GDM1 (cell line): ENCODE measurements at places on chromosomes 2 and 18.

GRCh38 chr2:183803596-183803995, 679.4 kb downstream of the NUP35 start:
- no peak for DNase-seq

DNA sequence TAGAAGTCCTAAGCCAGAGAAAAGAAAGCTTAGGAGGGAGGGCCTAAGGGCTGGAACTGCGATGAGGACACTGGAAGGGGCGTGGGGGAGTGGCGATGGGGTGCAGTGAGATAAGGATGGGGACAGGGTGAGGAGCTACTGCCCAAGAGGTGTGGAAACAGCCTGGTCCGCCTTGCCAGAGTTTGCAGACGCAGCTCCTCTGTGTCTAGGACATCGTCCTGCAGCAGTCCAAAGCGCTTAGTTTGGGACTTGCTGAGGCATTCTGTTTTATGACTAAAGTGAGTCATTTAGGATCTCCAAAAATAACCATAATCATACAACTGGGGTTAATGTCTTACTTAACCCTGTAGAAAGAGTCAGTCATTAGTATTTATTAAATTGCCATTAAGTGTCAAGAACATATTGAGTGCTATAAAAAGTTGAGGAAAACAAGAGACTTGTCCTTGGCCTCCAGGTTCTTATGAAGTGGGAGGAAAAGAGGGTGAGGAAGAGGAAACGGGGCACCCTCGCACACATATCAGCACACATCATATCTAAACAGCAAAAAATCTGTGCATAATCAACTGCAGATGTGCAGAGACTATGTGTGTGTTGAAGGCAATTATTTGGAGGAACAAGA, 74.8 kb downstream of the CDK15 start:
- DNase-seq = no peak

- no peak for DNase-seq
These were observed 32.5 kb downstream of the IDH1 start for GRCh38 chr2:208222351-208222750.

GRCh38 chr18:45723567-45724355, at the start of gene SLC14A1:
SLC14A1 (plus strand) TSS chr18:45724181; CDS start chr18:45730321, 6,140 bp downstream.
- DNase-seq = no peak

GRCh38 chr2:224987733-224988132, 54.5 kb downstream of the DOCK10 start:
- DNase-seq = no peak

DNA sequence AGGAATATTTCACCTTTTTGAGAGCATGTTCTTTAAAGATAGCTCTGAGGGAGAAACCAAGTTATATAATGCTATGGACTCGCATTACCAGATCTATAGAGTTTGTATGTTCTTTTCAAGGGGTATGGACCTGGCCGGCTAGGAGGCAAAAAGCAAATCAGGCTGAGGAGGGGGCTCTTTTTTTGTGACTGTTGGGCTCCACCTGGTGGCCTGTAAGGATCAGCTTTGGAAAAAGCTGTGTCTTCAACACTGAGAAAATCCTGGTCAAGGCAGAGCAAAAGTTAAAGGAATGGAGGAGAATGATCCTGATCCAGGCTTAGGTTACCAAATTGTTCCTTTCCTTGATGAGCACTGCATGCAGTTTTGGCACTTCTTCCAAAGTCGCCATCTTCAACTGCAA, 180.5 kb downstream of the DIS3L2 start:
- DNase-seq = no peak

DNA sequence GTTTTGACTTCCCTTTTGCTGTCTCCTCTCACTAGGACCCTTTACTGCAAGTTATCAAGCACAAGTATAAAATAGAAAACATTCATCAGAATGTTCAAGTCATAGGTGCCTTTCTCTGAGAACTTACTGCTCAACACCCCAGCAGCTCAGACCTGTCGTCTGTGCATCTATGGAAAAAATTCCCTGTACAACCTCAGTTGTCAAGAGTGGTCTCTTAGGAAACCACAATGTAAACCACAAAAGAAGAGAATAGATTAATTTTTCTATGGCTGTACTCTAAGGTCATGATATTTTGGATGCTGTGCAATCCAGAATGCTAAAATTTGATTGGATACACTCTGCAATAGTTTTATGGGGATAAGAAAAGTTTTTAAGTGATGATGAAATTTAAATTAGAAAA, 84.1 kb downstream of the RBMS1 start:
- no peak for DNase-seq

- no peak for DNase-seq
These were observed 820.5 kb upstream of the POU3F3 start for GRCh38 chr2:104033399-104033798.

DNA sequence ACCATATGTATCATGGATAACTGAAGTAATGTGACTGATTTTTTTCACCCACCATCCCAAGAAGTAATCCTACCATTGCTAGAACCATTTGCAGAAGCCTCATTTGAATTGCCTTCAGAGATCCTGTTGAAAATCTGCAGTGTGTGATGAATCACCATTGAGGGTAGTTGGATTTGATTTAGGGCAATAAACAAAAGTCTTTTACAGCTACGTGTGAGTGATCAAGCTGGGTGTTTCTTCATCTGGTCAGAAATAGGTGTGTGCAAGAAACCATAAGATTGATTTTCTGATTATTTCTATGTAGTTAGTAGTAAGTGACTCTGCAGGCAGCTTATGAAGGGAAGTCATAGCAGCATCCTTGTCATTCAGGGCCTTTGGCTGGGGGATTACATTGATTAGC, 159.6 kb downstream of the MGAT5 start:
- DNase-seq = no peak

DNA sequence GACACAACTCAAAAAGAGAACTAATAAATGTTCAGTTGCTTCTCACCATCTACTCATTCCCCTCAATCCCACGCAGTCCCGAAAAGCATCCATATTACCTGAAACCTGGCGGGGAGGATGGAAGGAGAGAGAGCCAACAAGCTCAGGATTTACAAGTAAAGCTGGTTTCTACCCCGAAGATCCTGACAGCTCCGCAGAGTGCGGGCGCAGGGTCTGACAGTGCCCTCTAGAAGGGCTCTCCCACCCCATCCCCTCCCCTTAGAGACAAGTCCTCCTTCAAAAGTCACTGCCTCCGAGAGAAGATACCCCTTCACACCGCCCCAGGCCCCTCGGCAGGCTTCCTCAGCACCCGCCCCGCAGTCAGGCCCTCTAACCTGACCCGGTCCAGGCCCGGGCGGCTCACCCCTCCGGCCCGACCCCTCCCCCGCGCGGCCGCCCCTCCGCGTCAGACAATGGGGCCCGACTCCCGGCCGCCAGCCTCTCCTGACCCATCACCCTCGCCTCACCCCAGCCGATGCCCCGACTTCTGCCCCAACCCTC, 550 bp downstream of the RAB1A start:
- no peak for DNase-seq

GRCh38 chr2:78977661-78978145, 47.8 kb upstream of the REG3G start:
- DNase-seq = peak; percentile 48

GRCh38 chr2:150020221-150020620, 432.6 kb upstream of the MMADHC start:
- DNase-seq = no peak

DNA sequence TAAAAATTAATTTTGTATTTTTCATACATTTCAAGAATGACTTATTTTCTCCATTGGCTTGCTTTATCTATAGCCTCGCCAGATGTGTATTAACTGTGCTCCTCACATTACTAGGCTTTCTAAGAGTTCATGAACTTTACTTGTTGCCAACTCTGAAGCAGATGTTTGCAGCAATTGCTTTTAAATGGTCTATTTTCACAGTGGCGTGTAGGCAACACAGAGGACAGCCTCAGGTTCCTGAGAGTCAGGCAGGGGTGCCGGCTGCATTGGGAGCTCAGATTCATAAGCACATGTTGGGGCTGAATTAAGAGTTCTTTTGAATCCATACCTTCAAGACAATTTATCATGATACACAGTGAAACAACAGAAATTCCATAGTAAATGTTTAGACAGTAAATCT, 179.2 kb upstream of the PXDN start:
- DNase-seq = no peak

- DNase-seq = no peak
These were observed 133.8 kb upstream of the TWIST2 start for GRCh38 chr2:238714038-238714528.

- peak; percentile 39 for DNase-seq
These were observed 117.1 kb upstream of the STPG4 start for GRCh38 chr2:47272031-47272864.

- no peak for DNase-seq
These were observed 71.8 kb downstream of the FMNL2 start for GRCh38 chr2:152406836-152407161.

GRCh38 chr2:113851640-113852039, 38.2 kb upstream of the ACTR3 start:
- DNase-seq = no peak

DNA sequence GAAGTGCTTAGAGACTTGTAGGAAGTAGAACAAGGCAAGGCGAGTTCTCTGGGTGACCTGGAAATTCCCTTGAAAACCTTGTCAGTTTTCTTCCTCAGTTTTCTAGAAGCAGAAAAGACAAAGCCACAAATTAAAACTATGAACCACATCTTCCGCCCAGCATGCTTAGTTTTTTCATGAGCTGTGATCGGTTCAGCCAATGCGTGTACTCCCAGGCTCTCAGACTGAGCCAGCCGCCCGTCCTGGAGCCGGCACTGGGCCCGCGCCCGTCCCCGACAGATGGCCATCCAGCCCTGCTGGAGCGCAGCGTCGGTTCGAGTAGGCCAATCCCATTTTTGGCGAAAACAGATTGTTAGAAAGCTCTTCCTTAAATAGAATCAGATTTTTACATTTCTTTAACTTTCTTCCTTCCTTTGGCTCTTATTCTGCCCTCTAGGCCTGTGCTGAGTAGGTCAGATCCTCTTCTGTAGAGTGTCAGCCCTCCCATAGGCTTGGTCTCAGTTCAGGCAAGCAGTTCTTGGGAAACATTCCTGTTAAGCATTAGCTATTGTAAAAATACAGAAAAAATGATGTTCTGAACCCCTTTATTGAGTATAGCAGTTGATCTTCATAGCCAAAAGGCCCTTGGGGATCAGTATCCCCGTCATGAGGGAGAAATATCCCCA, 112.5 kb downstream of the NCK2 start:
- DNase-seq = no peak

GRCh38 chr2:98710734-98711133, 20.2 kb downstream of the MGAT4A start:
- peak; percentile 78 for DNase-seq

DNA sequence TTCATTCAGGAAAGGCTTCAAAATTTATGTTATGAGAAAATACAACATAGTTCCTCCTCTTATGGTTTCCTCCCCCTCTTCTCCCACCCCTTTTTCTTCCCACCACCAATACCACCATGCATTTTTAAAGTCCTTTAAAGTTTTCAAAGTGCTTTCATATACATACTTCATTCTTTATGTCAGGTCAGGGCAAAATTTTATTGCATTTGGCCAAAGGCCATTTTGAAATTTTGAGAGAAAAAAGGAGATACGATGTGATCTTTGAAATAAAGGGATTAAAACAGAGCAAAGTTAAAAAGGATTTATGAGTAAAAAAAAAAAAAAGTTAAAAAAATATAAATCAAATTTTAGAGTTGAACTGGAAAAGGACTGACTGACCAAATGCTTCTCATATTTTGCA, 792.5 kb upstream of the FANCL start:
- DNase-seq = no peak

DNA sequence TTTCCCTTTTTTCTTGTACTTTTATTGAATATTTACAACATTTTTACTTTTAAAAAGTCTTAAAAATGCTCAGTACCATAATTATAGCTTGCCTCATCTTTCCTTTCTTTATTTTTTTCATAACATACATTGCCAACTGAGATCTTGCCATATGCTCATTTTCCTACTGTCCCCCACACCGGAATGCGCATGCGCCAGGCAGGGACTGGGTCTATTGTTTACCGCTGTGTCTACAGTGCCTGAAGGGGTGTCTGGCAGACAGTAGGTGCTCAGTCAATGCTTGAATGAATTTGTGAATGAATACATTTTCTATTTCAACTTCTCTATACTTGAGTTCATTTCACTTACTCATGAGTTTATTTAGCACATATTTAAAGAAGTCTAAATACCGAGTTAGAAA, 158.0 kb downstream of the CYP26B1 start:
- DNase-seq = no peak

- DNase-seq = no peak
These were observed 15.5 kb downstream of the LDLRAD4 start for GRCh38 chr18:13233787-13234783.

GRCh38 chr2:231640241-231640640, 47.6 kb downstream of the TEX44 start:
- no peak for DNase-seq

GRCh38 chr2:241390301-241391206, 34.5 kb downstream of the FARP2 start:
- DNase-seq = no peak

GRCh38 chr2:151727593-151728552, 6.4 kb downstream of the NEB start:
- DNase-seq = no peak

DNA sequence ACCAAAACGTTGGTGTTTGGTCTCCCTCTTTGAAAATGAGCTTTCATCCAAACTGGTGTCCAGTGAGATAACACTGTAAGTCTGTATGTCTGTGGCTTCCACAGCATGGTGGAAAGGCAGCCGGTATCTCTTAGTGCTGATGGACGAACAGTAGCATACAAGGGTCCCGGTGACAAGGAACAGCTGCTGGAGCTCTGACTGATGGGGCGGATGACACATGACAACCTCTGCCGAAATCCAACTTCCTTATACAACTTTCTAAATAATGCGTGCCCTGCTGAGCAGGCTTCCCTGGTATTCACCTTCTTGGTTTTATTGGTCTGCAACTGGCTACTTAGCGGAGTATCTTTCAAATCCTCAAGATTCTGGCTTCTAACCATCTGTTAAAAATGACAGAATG, 216.2 kb downstream of the SRBD1 start:
- DNase-seq = no peak

- DNase-seq = no peak
These were observed 469.4 kb downstream of the DLGAP1 start for GRCh38 chr18:3985664-3986063.

GRCh38 chr2:187213798-187214197, 234.3 kb downstream of the CALCRL start:
- DNase-seq = no peak

DNA sequence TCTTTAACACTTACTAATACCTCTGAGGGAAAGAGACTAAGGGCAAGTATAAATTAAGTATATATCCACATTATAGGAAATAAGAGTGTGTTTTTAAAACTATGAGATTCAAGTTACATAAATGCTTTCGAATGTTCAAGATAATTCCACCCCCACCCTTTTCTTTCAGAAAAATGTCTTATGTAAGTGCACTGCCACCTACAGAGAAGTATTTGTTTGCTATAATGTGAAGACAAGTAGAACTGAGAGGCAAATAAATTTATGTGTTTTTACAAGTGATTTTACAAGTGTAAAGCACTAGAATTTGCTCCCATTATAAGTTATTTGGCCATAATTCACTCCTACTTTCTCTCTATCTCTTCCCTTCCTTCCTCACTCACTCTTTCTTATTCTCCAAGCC, 99.9 kb upstream of the CRACDL start:
- DNase-seq = no peak
